ENCODE measurements at places on chromosomes 3 and 15. TPM values are rescaled to one million over a fixed set of nuclear protein-coding genes. Genes with fewer than 3 reads are reported as not detected.

- no peak for DNase-seq
These were observed 49.2 kb downstream of the PIERCE2 start for GRCh38 chr15:55457401-55458022.

- peak; percentile 88 for DNase-seq
These were observed at the start of gene ZMAT3 for GRCh38 chr3:179071323-179072099. ZMAT3 (minus strand) TSS chr3:179071809; CDS start chr3:179067752, 4,057 bp downstream.

CYP1A1 gene
- polyA plus RNA-seq, result not detected

DNA sequence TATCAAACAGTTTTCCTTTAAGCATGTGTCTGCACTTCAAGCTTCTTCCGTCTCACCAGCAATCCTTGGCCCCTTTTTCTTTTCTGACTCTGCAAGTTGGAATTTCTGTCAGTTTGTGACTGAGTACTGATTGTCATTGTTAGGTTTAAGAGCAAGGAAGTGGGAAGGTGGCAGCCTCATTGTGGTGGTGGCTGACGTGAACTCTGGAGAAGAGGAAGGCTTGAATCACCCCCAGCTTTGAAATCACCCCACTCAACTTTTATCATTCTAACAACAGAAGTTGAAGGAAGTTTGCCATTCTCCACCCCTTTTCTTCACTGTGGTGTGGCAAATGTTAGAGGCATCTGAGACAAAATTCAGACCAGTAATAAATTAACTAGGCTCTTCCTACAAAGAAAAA, 231.6 kb upstream of the AGTR1 start:
- DNase-seq, result no peak

- DNase-seq, result no peak
These were observed 622.2 kb upstream of the ZNF385D start for GRCh38 chr3:22373182-22373581.

Data from muscle of arm (tissue), 14 donors.